Stimulated activated CD8-positive, alpha-beta memory T cell treated with anti-CD3 and anti-CD28 coated beads, Interleukin-2, amount 100 ng/mL, for 1 hour (primary cell): ENCODE measurements at places on chromosomes 5 and 9.

- no peak for DNase-seq
Observed at GRCh38 chr9:5446451-5447236, 3.7 kb upstream of the CD274 start.

- no peak for DNase-seq
Observed at GRCh38 chr5:133605323-133605722, 7.0 kb downstream of the FSTL4 start.

GRCh38 chr5:133905424-133905823 lies 63.0 kb downstream of the C5orf15 start:
- DNase-seq, result no peak

DNA sequence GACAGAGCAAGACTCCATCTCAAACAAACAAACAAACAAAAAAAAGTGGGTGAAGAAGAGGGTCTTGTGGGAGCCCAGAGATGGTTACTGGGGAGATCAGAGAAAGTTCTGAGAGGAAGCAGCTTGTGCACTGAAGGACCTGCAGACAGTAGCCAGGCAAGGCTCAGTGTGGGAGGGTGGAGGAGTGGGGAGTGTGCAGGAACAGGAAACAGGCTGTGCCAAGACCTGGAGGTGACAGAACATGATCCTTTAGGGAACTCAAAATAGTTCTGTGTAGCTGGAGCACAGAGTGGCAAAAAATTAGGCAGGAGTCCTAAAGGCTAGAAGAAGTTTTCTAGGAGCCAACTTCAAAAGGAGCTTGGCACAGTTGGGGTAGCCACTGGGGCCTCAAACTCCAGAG lies 19.2 kb upstream of the NANS start:
- no peak for DNase-seq

DNA sequence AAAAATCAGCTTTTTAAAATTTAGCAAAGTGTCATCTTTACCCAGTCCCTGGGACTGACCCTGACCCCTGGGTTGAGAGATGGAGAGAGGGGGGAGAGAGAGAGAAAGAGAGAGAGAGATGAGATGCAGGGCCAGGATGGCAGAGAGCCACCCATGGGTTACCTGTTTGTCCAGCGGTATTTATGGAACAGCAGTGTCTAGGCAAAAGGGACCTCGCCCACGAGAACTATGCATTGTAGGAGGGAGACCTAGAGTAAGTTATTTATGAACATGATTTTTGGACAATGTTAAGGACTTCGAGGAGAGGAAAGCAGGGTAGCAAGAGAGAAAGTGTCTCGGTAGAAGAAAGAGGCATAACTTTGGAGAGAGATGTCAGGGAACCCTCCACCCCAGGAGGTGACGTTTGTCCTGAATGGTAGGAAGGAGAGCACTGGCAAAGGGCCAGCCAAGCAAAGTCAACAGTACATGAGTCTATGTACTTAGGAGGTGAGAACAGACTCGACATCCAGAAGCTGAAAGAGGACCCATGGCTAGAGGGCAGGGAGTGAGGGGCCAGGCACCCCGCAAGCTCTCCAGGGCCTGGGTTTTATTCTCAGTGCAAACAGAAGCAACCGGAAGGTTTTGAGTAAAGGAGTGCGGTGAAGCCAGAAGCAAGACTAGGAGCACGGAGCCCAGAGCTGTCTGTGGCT lies 30.5 kb upstream of the MSX2 start:
- no peak for DNase-seq

DNA sequence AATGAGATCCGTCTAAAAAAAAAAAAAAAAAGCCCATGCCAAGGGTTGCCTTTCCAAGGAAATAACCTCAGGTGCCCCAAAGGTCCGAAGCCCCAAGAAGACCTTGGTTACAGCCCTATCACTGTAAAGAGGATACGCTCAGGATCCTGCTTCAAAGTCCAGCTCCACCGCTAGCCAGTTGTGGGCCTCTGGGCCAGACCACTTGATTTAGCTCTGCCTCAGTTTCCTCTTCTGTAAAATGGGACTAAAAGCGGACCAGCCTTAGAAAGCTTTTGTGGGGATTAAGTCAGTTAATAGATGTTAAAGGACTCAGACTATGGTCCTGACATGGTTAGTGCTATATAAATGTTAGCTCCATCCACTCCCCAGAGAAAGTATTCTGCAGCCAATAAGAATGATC lies 48.7 kb upstream of the ORM1 start:
- no peak for DNase-seq

GRCh38 chr5:905139-905642 lies 12.5 kb downstream of the TRIP13 start:
- DNase-seq, result no peak

- no peak for DNase-seq
Observed at GRCh38 chr5:180801596-180802324, 846 bp downstream of the MGAT1 start.
